ENCODE measurements at places on chromosomes 4 and X.

DNA sequence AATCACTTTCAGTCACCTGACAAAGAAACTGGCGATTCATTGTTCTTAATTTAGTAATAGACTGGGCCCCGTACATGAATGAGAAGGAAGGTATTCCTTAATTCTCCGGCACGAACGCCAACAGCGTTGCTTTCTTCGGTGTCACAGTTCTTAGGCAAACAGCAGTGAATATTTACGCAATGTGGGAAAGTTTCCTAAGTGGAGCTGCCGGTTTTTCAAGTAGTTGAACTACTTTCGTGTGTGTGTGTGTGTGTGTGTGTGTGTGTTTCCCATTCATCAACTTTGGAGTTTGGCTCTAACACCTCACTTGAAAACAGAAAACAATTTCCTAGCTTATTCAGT lies 651 bp downstream of the NXT2 start:
- DNase-seq = peak; percentile 55

GRCh38 chr4:122793811-122794210 lies 32.8 kb upstream of the FGF2 start:
- no peak for DNase-seq

DNA sequence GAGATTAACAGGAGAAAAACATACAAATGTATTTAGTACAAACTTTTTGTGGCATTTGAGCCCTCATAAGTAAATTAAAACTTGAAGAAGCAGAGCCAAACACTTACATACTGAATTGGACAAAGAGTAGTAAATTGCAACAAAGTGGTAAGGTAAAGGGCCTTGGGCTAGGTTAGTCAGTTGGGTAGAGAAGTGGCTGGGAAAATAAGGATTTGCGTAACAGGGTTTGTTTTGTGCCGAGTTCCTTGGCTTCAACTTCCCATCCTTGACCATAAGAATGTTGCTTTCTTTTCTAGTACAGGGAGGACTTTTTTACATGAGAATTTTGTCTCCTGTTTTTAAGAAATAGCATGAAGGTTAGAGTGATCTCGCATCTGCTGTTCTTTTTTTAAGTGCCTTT lies 33.3 kb upstream of the DSPP start:
- DNase-seq = no peak

GRCh38 chrX:17744896-17745523 lies 7.7 kb downstream of the SCML1 start:
- DNase-seq = peak; percentile 2

DNA sequence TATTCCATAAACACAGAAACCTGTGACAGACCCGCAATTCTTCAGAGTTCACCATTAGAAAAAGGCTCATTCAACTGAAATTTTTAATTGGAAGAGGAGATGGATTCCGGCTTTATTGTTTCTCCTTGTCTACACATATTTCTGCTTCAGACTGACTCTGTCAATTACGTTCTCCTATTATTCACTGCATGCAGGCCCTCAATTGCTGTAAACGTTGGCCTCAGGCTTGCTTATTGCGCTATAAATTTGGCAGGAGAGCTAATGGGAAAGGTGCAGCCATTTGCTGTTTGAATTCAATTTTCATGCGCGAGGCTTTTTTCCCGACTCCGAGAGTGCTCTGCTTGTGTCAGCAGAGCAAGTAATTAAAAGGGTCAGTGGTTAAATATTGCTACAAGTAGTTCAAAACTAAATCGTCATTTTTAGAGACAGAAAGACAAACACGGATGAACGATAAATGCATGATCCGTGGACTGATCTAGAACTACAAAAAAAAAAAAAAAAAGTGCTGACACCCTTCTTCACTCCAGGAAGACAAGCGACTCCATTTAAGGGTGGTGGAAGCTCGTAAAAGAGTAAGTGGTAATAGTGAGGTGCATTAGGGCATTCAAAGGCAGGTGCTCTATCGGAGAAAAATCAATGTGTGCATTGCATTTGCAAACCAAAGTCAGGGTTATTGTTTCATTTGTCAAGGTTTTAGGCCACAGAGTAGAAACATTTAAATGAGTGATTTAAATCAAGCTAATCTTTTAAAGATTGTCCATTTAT lies 841.6 kb upstream of the FRG1 start:
- no peak for DNase-seq

GRCh38 chr4:27619435-27619834 lies 758.8 kb downstream of the STIM2 start:
- no peak for DNase-seq

DNA sequence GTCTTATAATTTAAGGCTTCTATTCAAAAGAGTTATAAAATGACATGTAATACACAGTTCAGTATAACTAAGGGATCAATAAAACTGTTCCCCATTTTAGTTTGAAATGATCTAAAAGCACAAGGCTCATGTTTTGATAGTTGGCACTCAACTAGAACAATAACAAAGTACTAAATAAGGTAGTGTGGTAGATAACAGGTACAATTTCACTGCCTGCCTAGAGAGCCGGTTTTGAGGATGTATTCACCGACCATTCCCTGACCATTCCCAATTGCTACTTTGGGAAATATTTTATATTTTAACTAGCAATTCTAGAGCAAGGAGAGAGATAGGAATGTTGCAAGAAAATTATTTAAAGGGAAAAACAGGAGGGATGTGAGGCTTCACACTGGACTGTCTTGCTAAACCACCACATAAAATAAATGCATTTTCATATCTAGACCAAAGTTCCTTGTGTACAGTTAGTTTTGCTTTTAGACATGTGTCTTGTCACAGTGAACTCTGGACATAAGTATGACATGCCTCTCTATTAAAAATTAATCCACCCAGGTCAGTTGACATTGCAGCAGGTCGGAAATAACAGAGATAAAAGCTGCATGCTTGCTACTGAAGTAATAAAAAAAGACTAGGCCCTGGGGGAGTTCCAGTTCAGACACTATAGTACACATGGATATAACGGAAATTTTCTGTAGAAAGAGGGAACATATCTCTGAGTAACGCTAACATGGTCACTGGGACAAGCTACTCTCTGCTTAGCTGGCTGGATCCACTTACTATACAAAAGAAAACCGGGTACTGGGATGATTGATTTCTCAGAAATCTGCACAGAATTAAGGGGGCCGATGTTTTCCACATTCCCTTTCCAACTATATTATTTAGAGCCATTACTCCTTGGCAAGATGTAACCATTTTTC lies 56.3 kb upstream of the NAP1L5 start:
- peak; percentile 93 for DNase-seq

DNA sequence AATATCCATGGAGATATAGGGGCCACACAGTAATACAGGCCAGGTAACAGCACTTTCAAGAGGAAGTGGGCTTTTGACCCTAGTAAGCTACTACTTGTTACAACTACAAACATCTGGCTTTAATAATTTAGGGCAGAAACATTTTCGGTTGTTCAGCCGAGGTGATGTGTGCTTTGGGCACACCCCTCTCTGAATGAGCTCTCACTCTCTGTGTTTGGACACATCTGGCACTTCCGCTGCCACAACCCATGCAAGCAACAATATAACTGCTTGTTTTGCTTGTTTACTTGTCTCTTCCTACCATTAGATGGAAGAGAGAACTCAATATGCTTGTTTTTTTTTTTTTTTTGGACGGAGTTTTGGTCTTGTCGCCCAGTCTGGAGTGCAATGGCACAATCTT lies 277.2 kb downstream of the HS3ST1 start:
- DNase-seq = no peak

- no peak for DNase-seq
Measured at GRCh38 chrX:109685656-109686078, 47.4 kb downstream of the ACSL4 start.

DNA sequence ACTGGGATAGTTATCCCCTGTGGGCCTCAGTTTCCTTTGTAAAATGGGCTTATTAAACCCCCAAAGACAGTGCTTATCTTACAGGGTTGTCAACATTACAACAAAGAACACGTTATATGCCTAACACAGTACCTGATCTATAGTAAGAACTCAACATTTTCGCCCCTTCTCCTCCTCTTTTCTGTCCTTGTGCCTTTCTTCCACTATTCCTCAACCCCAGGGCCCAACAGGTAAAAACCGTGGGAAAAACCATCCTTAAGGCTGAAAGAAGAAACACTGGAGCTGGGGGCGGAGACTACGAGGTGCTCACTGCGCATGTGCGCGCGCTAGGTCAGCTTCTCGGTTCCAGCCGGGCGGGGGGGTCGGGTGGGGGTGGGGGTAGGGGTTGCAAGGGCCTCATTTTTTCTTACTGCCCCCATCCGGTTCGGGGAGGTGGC lies 426 bp upstream of the XIAP start:
- no peak for DNase-seq
